Activated T-helper 9 cell treated with anti-CD3 and anti-CD28 coated beads, Interleukin-2, amount 50 U/mL, for 16 hours (primary cell): ENCODE measurements at places on chromosomes 7 and 10.

- no peak for DNase-seq
These were observed 255.7 kb upstream of the MKLN1 start for GRCh38 chr7:131071786-131072504.

DNA sequence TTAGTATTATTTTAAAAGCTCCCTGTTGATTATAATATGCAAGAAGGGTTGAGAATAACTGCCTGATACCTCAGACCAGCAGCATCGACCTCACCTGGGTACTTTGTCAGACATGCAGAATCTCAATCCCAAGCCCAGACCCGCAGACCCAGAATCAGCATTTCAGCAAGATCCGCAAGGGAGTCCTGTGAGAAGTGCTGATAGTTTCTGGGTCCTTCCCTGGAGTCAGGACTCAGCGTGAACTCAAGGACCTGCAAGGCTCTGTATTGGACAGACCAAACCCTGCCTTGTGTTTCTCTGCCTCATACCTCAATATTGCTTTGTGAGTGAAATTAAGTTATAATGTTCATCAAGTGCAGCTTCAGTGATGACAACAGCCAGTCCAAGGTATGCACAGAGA, 149.5 kb upstream of the NPY start:
- DNase-seq = no peak

DNA sequence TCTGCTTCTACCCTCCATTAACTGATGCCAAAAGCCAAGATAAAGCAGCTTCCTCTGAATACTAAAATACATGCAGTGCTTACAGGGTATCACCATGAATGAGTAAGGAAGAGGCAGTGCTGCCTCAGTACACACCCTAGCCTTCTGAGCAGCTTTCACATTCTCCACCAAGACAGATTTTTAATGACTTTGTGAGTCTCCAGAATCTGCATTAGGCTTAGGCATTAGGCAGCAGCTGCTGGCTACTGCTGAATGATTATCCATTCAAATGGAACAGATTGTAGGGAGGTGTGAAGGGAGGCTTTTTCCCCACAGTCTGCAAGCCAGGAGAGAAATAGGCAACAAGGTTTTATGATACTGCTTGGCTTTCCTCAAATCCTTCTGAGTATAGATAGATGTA, 1226.7 kb upstream of the LRRN3 start:
- no peak for DNase-seq

GRCh38 chr10:101032637-101033224, 1.7 kb downstream of the SFXN3 start:
- peak; percentile 43 for DNase-seq

DNA sequence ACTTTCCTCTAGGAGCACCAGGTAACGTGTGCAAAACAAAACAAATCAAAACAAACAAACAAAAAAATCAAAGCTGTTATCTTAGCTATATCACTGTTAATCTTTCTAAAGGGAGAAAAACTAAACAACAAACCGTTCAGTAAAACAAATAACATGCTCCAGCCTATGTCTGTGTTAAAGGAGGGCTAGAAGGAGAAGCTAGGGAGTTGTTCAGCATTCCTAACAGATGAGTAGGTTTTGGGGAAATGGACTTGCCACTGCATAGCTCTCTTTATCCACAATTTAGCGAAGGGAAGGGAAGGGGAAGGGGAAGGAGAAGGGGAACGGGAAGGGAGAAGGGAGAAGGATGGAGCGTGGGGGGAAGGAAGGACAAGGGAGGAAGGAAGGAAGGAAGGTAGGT, 134.2 kb upstream of the AKR1E2 start:
- no peak for DNase-seq

DNA sequence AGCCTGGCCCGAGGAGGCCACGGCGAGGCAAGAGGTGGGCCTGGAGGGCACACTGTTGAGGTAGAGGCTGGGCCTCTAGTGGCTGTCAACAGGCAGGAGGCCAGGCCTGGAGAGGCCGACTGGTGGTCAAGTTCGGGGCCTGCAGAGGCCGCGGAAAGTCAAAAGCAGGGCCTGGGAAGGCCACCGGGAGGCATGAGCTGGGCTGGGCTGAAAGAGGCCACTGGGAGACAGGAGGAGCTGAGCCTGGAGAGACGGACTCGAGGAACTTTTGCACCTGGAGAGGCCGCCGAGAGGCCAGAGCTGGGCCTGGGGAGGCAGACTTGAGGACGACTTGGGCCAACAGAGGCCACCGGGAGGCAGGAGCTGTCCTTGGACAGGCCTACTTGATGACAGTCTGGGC, 321.2 kb downstream of the ZNF479 start:
- no peak for DNase-seq

DNA sequence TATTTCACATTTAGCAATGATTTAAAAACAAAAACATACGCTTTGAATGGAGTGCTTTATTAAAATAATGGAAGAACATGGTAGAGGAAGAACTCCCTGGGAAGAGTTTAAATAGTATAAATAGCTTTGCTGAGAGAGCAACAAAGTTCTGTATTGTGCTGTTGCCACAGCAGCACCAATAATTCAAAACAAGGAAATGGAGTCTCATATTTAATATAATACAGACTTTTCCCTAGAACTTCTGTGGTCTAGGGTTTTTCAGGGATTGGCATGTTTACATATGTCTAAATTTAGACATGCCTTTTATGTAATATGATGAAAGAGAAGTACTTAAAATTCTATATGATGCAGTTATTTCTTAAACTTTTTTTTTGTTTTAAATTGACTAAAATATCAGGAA, 217.2 kb upstream of the HDAC9 start:
- DNase-seq = no peak

GRCh38 chr7:79296553-79297320, 156.7 kb downstream of the MAGI2 start:
- no peak for DNase-seq

DNA sequence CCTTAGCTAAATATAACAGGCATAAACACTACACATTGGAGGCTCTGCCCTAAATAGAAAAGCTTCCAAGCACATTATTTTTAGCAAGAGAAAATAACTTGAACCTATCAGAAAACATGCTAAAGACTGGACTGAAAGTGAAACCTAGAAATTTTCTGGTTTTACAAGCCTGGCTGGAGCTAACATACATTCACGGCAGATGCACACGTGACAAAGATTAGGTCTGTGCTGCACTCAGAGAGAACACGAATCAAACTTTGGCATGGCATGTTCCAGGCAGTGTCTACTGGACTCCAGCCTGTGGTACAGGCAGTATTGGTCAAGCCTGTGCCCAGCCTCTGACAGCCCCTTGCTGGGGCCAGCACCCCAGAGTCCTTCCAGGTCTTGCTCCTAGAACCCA, 94.1 kb upstream of the PCBD1 start:
- DNase-seq = no peak

GRCh38 chr7:154469652-154470051, 417.5 kb downstream of the DPP6 start:
- no peak for DNase-seq

DNA sequence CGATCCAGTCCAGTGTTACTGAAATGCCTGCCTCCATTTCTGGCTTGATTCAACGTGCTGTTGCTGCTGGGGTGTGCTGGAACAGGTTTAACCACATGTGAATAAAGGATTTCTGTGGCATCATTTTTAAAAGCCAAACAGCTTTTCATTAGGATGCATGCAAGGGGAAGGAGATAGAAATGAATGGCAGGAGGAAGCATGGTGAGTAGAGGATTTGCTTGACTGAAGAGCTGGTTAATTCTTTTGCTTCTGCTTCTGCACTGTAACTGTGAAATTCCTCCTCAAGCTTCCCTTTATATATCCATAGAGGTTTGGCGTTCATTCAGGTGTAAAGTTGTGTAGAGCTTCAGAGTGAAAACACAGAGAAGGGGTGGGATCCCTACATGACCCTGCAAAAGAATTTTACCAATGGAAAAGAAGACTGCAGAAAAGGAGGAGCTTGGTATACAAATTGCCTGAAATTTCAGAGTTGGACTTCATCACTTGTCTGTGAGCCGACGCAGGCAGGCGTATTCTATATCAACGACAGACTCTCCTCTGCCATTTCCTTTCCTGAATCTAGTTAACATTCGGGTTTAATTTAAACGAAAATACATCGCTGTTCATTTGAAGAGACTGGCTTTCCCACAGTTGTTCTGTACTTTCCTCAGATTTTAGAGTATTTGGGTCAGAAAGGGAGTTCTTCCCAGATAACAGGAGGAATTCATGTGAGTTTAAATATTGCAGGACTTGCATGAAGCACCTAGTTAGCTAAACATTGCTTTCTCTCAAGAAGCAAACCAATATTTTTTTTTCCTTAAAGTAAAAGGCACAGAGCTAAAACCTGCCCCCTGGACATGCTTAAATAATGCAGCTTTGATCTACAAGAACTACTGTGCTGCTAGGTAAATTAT, at the start of gene SOSTDC1:
Gene SOSTDC1, minus strand, starts transcription at position 270 of the 893 bp plus-strand sequence. Its CDS starts 70 bp downstream, at position 200.
- DNase-seq = no peak

GRCh38 chr10:70106958-70107791, 25.4 kb downstream of the AIFM2 start:
- no peak for DNase-seq

DNA sequence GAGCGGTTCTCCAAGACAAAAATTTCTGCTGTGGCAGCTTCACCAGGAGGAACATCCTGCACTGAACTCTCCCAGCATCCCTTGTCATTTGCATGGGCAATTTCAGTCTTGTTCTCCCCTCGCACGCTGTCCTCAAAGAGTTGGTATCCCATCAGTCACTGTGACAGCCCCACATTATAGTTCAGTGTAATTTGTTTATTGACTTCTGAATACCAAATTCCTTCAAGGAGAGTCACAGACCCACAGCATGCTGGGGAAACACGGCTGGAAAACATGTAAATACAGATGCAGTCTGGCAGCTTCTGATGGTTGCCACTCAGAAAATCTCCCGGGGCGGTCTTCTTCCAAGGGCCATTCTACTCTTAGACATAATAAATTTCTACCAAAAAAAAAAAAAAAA, 151.0 kb upstream of the NEBL start:
- no peak for DNase-seq

DNA sequence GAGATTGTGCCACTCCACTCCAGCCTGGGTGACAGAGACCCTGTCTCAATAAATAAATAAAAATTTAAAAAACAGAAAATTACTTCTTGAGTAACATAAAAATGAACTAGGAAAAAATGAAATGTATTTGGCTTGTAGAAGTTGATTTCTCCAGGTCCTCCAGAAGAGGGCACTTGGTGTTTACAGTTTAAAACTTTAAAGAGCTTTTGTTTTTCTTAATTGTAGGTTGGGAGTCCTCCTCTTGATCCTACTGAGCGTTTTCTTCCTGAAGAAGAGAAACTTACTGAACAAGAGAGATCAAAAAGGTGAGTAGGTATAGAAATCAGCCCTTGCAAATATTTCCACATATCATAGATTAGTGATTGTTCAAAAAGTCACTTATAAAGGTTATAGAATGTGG, 16.2 kb downstream of the KIFBP start:
- no peak for DNase-seq

DNA sequence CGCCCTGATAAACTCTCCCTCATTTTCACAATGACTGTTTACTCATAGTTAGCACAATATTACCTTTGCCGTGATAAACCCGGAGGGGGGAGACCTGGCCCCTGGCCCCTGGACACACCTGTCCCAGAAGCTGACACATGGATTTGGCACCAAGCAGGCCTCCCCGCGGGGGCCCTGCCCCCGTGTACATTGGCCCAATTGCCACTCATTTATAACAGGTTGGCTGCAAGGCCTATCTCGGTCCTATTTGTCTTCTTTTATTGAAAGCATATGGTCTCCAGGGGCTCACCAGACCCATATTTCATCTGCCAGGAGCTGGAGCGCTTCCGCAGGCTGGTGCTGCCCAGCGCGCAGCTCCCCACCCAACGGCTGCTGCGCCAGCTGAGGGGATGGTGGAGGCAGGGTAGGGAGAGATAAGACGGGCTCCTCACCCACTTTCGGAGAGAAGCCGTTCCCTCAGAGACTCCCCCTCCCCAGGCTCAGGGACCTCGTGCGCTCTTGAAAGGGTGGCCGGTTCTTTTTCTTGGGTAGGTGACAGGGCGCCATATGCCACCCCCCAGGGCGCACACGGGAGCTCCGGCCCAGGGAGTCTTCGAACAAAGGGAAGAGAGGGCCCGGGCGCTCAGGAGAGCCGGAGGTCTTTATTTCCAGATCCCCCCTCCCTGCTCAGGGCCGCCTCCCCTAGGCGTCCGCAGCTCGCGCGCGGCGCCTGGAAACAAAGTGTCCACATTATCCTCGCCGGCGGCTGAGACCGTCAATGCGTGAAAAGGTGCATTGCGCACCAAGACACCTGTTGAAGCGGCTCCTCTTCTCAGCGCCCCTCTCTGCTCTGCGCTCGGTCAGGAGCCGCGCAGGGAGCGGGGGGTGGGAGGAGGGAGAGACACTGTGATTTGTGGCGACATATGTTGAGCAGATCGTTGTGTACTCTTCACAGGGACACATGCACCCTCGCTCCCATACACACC, 4.3 kb upstream of the NEUROG3 start:
- no peak for DNase-seq

DNA sequence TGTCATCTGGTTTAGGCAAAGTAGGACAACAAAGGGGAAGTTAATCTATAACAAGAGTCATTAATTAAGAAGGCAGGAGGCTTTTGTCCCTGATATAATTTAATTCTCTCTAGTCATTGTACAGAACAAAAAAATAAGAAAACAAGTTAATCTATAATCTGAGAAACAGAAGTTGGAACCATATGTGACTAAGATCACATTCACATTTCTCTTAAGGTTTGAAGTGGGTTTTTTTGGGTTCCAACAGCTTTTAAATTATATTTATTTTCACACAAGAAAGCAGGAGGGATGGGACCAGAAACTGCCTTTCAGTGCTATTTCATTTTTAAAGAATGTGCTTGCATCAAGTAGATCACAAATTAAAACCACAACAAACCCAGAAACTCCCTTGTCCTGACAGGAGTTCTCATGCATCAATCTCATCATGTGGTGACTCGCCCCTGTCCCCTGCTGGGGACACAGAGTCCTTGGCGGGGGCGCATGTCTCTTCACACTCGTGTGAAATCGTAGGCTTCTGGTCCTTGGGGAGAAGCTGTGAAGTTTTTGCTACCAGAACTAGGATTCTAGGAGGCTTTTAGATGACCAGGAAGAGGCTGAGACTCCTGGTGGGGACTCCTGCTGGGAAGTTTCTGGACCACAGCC, 10.1 kb upstream of the OPN4 start:
- no peak for DNase-seq

DNA sequence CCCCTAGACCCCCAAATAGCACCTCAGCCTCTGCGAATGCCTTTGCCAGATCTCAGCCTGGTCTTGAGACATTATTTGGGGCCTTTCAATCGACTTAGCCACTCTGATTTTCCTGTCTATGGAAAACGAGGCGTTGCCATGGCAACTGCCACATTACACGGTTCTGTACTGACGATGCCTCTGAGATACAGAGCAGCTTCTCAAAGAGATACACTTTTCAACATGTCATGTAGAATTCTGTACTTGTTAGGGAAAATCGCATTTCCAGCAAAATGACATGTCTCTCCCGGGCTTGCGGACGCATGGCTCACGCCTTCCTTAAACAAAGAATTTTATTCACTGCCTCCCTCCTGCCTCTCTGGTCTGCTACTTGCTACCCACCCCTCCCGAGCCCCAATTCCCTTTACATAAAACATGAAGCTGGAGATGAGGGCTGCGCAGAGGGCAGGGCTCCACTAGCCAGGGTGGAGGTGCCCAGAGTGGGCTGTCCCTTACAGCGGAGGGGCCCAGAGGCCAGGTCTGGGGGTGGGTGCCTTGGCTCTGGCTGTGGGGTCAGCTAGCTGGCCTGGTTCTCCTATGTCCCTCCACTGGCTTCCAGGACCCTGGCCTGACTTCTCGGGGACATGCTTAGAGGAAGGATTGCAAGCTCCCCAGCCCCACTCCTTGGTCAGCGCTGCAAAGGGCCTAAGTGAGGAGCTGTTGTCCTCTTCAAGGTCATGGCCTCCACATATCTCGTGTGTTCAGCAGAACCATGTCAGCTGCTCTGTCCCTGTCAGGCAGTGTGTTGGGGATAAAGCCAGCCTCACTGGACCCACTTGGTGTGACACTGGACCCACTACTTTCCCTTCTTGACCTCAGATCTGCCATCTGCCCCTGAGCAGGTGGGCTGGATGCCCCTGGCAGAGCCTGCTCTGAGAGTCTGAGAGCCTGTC, 342.5 kb downstream of the RPS24 start:
- DNase-seq = no peak
